Mesothelial cell of epicardium (in vitro differentiated cells): ENCODE measurements at places on chromosomes 4 and X.

DNA sequence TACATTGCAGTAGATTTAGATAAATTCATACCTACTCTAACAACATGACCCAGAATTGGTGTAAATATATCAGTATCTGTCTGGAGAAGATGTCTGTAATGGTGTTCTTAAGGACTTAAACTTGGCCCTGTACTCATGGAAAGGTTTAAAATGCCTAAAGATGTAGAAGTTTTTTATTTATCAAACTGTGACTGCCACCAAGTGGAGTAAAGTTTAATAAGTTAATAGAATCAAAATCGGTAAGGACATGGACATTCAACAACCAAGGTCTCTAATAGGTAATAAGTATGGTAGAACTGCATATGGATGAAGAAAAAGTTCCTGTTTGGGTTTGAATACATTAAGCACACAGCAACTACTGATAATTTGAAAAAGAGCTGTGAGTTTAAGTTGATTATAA lies 474.0 kb upstream of the NDST3 start:
- no peak for DNase-seq

GRCh38 chr4:165027762-165028402 lies 3.9 kb upstream of the TRIM60 start:
- no peak for DNase-seq

DNA sequence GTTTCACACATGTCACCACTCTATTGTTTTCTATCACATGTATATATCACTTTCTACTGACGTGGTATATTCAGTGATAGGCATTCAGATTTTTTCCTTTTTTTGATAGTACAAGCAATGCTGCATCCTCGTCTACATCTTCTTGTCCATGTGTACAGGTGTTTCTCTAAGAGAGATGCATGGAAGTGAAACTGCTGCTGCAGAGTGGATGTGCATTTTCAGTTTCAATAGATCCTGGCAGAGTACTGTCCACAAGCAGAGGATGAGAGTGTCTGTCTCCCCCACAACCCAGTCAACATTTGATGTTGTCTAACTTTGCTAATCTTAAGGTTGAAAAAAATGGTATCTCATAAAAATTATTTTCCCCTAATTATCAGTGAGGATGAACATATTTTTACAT lies 194.0 kb upstream of the CASK start:
- no peak for DNase-seq

- DNase-seq = no peak
These were observed 80.1 kb downstream of the RCHY1 start for GRCh38 chr4:75434105-75434504.

GRCh38 chrX:30888526-30889146 lies 418 bp downstream of the TAB3 start:
- peak; percentile 19 for DNase-seq

DNA sequence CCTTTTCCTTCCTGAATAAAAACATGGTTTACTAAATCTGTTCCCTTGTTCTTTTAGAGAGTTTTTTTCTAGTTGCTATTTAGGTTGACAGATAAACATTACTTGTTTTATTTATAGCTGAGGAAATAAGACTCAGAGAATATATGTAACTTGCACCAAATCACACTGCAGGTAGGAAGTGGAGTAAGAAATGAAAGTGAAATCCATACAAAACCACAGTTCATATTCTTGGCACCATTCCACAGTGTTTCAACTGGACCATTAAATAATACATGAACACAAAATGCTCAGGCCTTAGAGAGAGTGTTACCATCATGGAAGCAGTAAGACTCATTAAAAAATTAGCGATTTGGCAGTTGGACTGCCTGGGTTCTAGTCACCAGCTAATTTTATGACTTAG lies 326.9 kb upstream of the SLIT2 start:
- no peak for DNase-seq

DNA sequence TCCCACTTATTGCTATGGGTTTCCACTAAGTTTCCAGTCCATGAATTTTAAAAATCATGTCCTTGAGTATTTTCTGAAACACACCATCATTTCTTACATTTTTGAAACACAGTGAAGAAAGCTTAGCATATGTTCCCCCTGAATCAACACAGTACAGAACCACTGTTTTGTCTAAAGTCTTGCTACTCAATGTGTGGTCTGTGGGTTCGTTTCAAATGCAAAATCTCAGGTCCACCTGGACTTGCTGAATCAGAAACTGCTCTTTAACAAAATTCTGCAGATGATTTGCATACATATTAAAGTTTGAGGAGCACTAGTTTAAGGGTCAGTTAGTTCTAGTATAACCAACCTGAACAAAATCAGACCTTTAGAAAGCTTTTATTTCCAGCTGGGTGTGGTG lies 60.4 kb downstream of the SUPT20HL2 start:
- no peak for DNase-seq

DNA sequence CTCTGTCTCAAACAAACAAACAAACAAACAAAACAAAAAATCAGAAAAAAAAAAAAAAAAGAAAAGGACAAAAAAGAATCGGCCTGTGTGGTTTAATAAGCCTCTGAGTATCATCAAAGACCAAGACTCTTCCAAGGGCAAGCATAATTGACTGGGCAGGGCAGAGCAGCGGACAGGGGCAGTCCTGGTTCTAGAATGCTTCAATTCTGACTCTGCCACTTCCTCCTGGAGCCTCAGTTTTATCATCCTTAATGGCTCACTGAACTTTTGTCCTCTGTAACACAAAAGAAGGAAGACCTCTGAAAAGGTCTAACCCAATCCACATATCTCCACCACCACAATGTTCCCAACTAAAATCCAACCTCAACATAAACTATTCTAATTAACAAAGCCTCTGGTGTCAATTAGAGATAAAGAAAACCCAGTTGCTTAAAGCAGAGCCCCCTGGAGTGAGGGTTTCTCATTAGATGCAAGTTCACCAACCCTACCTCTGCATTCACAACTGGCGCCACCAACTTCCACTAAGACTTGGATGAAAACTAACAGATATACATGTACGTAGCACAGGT lies 51.7 kb downstream of the TBC1D9 start:
- no peak for DNase-seq

- no peak for DNase-seq
These were observed 268.4 kb upstream of the INTU start for GRCh38 chr4:127364397-127364796.

GRCh38 chr4:107885865-107886264 lies 45.5 kb upstream of the CYP2U1 start:
- DNase-seq = no peak

GRCh38 chr4:108060164-108060563 lies 70.5 kb downstream of the HADH start:
- DNase-seq = no peak

GRCh38 chrX:130393451-130394074 lies 8.1 kb upstream of the GPR119 start:
- DNase-seq = no peak

DNA sequence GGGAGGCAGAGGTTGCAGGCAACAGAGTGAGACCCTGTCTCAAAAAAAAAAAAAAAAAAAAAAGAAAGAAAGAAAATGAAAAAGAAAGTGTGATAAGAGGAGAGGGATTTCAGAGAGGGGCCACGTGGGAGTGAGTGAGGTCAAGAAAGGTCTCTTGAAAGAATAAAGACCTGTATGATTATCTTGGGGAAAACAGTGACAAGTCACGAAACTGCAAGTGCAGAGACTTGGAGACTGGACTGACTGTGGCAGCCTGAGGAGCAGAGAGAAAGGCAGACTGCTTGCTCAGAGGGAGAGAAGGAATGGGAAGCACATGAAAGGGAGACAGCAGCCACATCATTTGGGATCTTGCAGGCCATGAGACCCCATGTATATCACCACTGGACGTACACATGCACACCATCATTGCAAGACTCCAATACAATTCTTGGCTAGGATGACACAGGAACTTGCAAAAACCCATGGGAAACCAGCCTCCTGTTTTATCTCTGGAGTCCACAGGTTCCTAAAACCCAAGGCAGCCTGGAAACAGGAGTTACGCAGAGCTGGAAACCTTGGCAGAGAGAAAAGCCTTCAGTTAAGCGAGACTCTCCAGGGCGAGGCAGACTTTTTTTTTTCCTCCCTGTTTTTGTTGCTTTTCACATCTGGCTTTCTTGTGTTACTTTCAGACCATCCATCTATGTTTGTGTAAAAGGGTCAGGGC lies 207.0 kb upstream of the TBL1X start:
- DNase-seq = no peak

DNA sequence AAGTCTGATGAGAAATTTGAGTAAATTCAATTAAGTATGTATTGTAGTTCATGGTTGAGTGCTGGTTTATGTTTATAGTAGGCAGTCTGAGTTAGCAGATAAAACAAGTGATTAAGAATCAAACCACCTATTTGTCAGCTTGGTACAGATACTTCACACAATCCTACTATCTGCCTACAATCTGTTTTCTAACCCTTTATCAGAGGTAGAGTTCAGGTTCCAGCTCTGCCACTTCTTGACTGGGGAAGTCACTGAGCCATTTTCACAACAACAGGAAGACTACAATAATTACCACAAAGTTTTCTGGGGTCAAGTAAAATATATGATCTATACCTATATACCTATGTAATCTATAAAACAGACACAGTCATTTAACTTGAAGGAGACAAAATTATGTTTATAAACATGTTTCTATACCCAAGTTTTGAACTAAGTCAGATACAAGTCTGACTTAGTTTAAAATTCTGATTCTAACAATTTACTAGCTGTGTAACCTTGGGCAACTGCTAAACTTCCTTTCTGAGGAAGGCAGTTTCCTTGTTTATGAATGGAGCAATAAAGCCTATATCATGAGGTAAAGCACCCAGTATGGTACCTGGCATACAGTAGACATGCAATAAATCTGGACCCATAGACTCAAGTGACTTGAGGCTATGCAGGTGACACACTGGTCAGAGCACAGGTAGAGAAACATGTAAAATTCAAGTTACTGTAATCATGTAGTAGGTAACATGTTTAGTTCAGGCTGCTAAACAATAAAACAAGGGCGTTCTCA lies 37.2 kb upstream of the BDH2 start:
- no peak for DNase-seq

GRCh38 chr4:147518086-147518485 lies 37.2 kb downstream of the EDNRA start:
- DNase-seq = no peak

GRCh38 chr4:152273343-152273742 lies 262.5 kb downstream of the FBXW7 start:
- no peak for DNase-seq

DNA sequence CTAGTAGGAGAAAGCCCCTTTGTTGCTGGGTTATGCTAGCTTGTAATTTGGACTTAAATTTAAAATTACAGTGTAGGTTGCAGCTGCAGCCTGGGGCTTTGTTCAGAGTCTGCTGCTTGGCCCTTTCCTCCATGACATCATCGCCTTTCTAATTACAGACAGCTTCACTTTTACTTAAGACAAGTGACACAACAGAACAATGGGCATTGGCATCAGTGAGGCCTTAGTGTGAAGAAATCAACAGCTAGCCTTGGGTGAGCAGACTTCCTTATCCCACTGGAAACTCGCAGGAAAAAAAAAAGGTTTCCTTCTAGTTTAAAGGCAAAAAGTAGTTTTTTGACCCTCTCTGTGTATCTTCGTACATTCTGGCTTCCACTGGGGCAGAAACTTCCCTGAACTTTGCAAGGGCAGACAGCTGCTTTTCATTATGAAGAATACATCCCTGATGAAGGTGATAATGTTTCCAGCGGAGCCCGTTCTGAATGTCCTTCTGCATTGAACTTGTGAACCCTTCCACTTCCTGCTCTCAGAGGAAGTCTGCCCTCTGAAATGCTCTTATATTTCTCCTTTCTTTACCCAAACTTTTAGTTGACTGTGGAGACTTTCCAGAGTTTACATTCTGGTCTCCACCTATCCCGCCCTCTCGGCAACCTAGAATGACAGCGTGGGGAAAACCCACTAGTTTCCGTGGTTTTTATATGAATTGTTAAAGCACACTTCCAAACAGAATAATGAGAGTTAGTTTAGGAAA lies 123.2 kb upstream of the FAM9C start:
- DNase-seq = no peak

DNA sequence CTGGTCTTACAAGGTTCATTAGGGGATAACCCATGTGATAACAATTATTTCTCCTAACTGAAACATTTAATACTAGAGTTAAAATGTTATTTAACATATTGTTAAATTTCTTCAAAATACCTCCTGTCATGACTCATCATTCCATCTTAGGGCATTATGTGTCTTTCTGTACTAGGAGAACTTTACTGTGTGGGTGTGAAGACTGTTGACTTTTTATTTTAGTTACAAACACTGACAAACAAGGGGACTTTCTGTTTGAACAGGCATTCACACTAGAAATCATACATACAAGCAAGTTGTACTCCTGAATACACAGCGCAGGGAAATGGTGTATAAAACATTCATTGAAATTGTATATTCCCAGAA lies 175.9 kb downstream of the FBXW7 start:
- no peak for DNase-seq

GRCh38 chrX:14504960-14505538 lies 24.3 kb upstream of the GLRA2 start:
- DNase-seq = no peak

DNA sequence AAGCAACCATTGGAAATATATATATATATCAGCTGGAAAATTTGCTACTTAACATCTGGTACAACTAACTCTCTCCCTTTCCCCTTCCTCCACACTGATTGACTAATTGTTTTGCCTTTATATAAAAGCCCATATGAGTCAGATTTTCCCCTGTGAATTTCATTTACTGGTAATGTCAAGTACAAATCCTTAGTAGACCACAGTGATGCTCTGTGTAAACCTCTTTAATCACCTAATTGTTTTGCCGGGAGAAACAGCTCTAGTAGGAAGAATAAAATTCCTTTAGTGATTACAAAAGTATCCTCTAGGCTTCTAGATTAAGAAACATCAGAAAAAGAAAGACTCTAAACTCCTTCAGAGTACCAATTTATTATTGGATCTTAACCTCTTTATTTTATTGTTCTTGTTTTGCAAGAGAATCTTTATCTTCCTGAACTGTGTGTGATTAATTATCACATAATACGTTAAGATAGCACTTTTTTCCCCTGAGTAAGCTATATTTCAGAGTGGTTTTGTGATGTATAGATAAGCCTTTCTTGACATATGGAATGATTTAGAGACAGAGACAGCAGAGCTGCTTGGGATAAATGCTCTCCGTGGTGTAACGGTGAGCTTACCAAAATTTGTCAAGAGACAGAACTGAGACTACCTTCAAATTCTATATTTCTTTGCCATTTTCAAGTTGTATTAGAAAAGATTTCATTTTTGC lies 1606.4 kb upstream of the TENM3 start:
- no peak for DNase-seq

GRCh38 chrX:119497185-119497584 lies 28.9 kb downstream of the SLC25A5 start:
- DNase-seq = no peak

- no peak for DNase-seq
These were observed 12.6 kb downstream of the TLR8 start for GRCh38 chrX:12919051-12919450.
